Fibroblast of the aortic adventitia (primary cell): ENCODE measurements at places on chromosomes 13 and 19. TPM values are rescaled to one million over a fixed set of nuclear protein-coding genes. Genes with fewer than 3 reads are reported as not detected.
A peak's percentile ranks its signal among the peaks of the same experiment; 100 is the strongest.

GRCh38 chr13:25738342-25739196 lies 313.2 kb downstream of the SHISA2 start:
- DNase-seq, result peak; percentile 19

GRCh38 chr13:82900453-82900852 lies 981.8 kb downstream of the SLITRK1 start:
- no peak for DNase-seq

DNA sequence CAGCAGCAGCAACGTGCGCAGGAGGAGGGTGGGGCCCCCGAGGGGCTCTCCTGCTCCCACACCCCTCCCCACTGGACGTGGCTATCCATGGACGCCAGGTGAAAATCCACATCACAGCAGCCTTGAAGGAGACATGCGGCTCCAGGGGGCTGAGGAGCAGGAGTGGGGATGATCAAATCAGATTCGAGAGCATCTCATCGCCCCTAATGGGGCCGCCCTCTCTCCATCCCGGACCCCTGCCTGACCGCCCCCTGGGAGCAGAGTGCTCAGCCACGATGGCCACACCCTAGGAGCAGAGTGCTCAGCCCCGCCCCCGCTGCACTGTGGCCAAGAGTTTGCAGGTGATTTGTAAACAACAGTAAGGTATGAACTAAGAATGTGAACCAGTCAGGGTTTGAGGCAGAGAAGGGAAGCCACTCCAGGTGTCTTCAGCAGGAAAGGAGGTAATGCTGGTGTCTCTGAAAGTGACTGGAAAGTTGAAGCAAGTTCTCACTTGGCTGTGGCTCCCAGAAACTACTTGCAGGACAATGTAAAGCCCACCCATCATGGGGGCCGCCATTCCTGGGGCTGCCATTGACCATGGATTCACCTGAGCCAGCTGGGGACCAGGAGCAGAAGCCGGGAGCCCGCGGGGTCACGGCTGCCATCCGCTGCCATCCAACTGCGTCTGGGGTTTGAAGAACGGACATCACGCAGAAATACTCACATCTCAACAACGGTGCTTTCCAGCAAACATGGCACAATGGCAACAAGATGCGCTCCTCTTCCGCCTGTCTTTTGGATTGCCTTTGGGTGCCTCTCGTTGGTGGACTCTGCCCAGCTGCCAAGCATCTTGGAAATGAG lies 71.8 kb downstream of the SPACA7 start:
- DNase-seq, result no peak

DNA sequence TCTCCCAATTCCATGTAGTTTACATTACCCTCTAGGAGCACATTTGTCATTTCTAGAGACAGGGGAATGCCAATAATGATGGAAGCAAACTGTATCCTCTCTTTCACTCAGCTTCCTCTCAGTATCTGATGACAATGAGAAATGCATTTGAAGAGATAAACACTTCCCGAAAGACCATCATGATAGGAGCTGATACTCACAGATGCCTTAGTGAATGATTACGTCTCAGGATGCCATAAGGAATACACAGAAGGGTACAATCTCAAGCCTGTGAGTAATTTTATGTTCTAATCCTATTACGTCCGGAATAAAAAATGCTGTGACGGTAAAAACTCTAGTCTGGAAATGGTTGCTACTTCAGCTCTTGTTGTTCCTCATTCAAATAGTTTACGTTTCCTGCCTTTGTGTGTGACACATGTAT lies 663.8 kb upstream of the MIR17HG start:
- DNase-seq, result no peak

DNA sequence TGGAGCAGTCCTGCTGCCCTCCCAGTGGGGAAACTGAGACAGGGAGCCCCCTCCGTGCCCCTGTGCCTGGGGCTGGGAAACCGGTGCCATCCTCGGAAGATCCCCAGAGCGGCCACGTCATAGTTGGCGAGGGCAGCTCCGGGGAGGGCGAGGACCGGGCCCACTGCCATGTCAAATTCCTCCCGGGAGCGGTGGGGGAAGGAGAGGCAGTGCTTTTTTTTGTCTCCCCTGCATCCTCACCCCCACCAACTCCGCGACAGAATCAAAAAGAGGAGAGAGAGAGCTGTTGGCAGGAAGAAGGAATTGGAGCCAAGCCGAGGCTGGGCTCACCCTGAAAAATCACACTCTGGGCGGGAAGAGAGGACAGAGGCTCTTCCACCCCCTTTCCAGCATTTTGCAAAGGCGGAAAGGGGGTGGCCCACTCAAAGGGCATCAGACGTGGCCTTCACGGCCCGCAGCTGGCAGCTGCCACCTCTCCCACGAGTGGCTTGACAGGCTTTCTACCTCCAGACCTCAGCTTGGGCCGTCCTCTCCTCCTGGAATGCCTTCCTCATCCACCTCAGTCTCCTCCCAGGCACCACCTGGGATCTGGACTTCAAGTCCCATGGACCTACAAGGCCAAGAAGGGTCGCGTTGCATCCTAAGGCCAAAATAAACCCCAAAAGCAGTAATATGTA lies 19.6 kb upstream of the NFIC start:
- peak; percentile 86 for DNase-seq

DNA sequence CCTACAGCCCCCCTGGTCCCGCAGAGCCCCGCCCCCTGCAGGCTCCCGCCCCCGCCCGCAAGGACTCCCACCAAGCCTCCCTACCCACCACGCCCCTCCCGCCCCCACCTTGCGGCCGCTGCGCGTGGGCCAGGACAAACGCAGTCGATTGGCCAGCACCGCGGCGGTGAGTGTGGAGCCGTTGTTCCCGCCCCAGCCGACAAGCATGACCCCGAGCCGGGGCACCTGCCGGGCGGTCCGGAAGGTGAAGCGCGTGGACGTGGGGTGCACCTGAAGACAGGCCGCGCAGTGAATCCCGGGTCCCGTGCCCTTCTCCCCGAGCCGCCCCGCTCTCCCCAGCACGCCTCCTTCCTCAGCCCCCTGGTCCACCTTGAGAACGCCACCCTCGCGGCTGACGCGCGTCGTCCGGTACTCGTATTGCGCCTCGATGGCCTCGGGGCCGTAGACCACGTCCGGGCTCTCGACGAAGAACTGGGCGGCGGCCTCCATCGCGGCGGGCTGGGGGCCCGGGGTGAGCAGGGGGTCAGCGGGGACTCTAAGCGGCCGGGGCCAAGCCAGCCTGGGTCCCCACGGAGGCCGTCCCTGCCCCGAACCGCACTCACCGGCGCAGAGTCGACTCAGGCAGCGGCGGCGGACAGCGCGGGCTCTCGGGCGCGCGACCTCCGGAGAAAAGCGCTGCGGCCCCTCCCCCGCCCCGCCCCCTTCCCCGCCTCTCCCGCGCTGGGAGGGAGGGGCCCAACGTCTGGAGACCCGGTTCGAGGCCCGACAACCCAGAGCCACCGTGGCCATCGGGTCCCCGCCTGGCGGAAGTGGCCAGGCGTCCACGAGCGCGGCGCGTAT lies at the start of gene ISYNA1:
Gene ISYNA1 (minus strand): TSS at position 643 of the 840 bp plus-strand sequence. CDS start 154 bp downstream, at position 489.
- no peak for DNase-seq

DNA sequence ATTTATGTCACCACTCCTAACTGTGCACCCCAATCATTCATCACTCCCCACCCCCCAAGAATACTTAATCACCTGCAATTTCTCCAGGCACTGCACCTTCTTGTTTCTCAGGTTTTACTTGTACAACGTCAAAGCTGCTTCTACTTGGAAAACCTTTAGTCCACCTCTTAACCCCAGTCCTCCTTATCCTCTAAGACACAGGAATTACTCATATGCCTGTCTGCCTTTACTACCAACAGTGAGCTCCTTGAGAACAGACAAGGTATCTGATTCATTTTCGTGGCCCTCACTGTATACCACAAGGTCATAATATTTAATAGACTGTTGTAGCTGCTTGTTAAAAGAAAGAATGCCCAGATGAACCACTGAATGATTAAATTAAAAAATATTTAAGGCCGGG lies 21.0 kb upstream of the NDFIP2 start:
- DNase-seq, result no peak

GRCh38 chr13:29733147-29733611 lies 117.2 kb downstream of the UBL3 start:
- DNase-seq, result no peak

CEACAM7 gene
- not detected in 2 replicates for total RNA-seq

C19orf73 gene
- 0.41 and 0.54 TPM in 2 replicates for total RNA-seq

NLRP11 gene
- not detected in 2 replicates for total RNA-seq

EEF2 gene
- total RNA-seq, result 1,127 and 1,964 TPM in 2 replicates

IRF2BP1 gene
- 21.3 and 25.7 TPM in 2 replicates for total RNA-seq

UNC13A gene
- 0.27 and 0.49 TPM in 2 replicates for total RNA-seq

ZNF99 gene
- not detected in 2 replicates for total RNA-seq
